ENCODE measurements at places on chromosomes 1 and 21.

GRCh38 chr1:32273391-32274208 lies 18.3 kb upstream of the HDAC1 start:
- peak; percentile 70 for DNase-seq

DNA sequence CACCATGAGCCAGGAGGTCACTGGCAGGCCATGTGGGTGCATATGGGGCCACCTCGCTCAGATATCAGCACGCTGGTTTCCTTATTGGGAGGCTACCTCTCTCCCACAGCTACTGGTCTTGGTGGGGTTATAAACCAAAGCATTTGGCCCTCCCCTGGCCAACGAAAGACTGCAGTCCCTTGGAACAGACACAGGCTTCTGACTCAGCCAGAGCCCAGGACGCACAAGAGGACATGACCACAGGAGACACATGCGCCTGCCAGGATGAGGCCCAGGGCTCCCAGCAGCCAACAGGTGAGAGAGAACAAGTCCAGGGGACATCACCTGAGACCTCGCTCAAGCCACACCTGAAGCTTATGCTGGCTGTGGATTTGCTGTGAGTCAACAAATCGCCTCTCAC lies 13.8 kb downstream of the NPHP4 start:
- DNase-seq: no peak

- no peak for DNase-seq
These were observed 4.3 kb downstream of the METTL13 start for GRCh38 chr1:171785766-171786165.

- DNase-seq: no peak
These were observed 40.4 kb downstream of the EIF2B3 start for GRCh38 chr1:44945967-44946366.

DNA sequence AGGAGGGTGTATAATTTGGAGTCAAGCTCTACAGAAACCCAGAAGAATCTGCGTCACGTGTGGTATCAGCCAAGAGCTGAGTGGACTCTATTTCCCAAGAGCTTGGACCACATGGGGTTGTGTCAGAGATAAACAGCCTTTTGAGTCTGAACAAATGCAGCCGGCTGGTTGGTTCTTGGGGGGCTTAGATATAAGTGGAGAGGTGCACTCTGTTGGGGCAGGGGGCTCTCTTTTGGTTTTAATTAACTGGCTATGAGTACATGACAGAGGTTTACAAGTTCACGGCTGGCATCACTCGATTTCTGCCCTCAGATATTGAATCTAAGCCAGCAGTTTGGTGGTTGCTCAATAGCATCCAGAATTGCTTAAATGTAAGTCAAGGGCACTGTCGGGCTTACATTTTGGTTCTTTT lies 501 bp upstream of the MRAP start:
- no peak for DNase-seq

DNA sequence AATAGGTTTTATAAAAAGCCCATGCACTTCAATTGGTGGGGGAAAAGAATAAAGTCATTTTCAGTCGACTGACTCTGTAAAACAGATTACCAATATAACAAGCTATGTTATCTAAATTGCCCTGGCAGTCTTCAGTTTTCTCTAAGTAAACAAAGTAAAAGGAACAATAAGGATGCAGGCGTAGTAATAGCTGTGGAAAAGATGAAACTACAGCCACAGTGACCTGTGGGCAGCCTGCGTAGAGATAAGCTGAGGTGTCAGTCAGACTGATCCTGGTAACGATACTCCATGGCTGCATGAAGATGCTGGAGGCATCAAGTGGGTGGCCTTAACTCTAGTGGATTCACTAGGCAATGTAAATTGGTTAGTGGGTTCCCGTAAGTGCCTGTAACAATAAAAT lies 29.3 kb downstream of the CLCC1 start:
- no peak for DNase-seq

DNA sequence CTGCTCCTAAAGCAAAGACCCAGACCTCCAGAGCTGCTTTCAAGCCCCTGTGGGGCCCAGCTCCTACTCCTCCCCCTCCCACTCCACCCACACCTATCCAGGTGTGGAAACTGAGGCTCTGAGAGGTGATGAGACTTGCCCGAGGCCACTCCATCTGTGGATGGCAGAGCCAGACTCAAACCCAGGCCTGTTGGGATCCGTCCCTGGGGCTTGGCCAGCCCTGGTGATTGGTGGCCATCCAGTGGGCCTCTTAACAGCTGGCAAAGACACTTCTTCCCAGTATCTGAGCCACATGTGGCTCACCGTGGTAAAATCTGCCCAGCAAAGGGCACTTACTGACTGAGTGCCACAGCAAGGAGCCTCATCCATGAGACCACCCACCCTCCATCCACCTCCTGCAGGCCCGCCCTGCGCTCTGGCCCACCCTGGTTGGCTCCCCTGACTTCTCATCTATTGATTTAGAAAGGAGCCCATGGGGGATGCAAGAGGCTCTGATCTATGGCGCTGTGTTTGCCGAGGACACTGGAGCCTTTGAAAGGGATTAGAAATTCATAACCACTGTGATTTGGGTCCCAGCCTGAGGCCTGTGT lies 398.5 kb downstream of the PTPRU start:
- no peak for DNase-seq

DNA sequence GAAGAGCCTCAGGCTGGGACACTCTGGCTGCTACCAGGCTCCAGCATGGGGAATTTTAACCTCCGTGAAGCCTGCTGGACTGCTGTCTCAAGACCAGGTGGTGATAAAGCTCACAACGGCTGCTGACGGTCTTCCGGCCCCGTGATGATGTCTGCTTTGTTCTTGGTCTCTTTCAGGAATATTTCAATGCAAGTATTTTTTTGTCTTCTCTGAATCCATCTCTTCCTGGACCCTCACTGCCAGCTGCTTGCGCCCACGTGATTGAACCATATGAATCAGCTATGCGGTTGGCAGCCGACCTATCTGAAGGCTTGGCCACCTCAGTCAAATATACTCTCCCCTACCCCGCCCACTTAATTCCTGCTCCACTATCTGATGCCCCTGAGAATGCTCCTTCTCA lies 14.6 kb upstream of the SLC6A17 start:
- DNase-seq: no peak

All from activated CD4-positive, CD25-positive, alpha-beta regulatory T cell (primary cell).